ENCODE measurements at places on chromosomes 16 and 17. TPM values are rescaled to one million over a fixed set of nuclear protein-coding genes. Genes with fewer than 3 reads are reported as not detected.

The SGCA gene
- not detected for total RNA-seq

The CA5A gene
- not detected for total RNA-seq

The EDC4 gene
- total RNA-seq = 55.5 TPM

The IST1 gene
- 128 TPM for total RNA-seq

The SEPTIN1 gene
- 0.20 TPM for total RNA-seq

Measured in subcutaneous preadipocyte (primary cell).